ENCODE measurements at places on chromosomes 16 and 17.

- DNase-seq: no peak
Observed at GRCh38 chr16:53673189-53673588, 30.5 kb downstream of the RPGRIP1L start.

DNA sequence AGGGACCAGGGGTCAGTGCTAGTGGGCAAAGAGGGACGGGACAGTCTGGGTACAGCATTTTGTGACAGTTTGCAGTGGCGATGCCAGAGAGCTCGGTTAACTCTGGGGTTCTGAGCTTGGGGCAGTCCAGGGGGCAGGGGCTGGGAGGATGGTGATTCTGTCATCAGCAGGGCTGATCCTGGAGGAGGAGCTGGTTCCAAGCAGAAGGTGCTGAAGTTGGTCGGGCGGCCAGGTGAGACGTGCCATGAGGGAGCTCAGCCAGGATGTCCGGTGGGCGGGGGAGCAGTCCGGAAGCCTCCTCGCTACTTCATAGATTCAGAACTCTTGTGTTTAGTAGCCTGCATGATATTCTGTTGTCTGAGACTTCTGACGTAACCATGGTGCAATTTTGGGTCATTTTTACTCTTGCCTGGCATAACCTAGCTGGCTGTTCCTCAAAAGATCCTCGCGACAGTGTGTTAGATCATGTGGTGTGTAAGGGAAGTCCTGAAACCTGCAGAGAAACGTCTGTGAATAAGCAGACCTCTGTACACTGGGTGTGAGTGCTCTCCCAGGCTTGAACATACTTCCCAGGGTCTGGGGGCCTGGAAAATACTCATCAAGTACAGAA, 122.0 kb downstream of the CLEC16A start:
- DNase-seq: no peak

GRCh38 chr17:41717408-41718286, 5.5 kb downstream of the GAST start:
- DNase-seq: no peak

DNA sequence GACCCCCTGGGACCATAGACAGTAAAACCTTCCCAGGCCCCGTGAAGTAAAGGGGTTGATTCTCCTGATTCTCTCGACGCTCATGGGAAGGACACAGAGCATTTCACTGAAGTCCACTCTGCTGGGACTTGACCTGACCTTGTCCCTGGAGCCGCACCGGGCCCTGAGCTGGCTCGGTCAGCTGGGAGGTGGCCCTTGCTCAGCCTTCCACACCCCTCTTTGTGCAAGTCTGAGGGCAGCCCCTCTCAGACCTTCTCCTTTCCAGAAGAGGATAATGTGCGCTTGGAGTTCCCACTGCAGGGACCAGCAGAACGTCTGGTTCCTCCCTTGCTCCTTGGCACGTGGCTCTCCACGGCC, 115.5 kb downstream of the RAP1GAP2 start:
- DNase-seq: no peak

DNA sequence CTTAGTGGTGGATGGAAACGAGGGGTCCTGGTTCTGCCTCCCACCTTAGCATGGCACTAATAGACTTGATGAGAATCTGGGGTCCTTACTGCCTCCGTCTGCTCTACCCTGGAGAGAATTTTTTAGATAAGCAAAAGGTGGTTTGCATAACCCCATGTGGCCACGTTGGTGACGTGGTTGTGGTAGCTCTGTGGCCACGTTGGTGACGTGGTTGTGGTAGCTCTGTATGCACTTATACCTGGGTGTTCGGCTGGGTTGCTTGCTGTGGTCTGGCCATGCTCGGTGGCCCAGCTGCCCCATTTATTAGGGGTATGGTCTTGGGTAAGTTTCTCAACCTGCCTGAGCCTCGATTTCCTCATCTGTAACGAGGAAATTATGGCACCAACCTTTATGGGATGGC, 13.0 kb downstream of the SPIRE2 start:
- DNase-seq: no peak
